ENCODE measurements at places on chromosomes 5 and 9.

DNA sequence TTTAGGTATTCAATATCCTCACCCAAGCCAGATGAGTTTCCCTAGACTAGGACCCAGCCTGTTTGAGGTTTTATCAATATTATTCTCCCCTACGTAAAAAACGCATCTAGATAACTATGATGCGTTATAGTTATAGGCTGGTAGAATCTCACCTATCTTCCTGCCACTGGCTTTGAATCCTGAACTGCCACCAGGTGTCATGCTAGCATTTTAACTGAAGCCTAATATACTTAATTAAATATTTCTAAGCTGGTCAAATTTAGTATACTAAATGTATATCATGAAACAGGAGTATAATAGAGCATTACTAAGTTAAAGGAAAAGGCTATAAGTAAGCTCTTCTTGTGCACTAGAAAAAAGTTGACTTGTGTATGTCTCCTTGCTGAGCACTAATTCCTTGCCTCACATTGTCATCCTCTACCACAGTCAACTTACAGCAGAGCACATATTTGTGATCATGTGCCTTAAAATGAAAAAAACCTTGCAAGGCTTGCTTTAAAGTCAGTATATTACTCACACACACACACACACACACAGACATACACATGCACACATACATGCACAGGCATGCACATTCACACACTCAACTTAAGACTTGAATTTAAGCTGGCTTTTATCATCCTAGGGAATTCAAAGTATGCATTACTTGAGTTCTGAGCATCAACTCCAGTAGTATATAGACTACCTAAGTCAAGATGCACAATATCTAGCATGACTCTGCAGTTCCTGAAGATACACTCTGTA, 303.4 kb downstream of the ADGRV1 start:
- no peak for DNase-seq

- DNase-seq, result no peak
These were observed 81.5 kb upstream of the PTCH1 start for GRCh38 chr9:95598236-95598635.

DNA sequence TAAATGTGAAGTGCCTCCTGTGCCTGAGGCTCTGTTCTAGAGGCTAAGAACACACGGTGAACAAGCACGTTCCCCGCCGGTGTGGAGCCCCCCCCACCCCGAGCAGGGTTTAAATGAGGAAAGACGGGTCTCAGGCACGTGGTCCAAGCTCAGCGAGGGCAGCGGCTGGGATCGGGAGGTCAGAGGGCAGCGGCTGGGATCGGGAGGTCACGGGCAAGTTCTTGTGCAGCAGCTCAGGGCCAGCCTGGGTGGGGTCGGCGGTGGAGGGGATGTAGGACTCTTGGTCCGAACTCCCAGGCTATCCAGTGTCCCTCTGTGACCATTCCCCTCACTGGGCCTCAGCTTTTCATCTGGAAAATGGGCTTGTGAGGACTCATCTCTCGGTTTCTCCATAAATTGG, 2.7 kb upstream of the GBGT1 start:
- no peak for DNase-seq

- no peak for DNase-seq
These were observed 136.2 kb downstream of the PJA2 start for GRCh38 chr5:109273594-109273993.

GRCh38 chr5:22965960-22966359, 112.8 kb upstream of the CDH12 start:
- DNase-seq, result no peak

GRCh38 chr9:109411798-109412352, 86.2 kb downstream of the PTPN3 start:
- no peak for DNase-seq
